ENCODE measurements at places on chromosomes 3 and 15. TPM values are rescaled to one million over a fixed set of nuclear protein-coding genes. Genes with fewer than 3 reads are reported as not detected.
A peak's percentile ranks its signal among the peaks of the same experiment; 100 is the strongest.

Gene RLBP1
- total RNA-seq, result not detected

Gene ADAMTS17
- 8.1 TPM for total RNA-seq

Gene CPN2
- total RNA-seq, result not detected

DNA sequence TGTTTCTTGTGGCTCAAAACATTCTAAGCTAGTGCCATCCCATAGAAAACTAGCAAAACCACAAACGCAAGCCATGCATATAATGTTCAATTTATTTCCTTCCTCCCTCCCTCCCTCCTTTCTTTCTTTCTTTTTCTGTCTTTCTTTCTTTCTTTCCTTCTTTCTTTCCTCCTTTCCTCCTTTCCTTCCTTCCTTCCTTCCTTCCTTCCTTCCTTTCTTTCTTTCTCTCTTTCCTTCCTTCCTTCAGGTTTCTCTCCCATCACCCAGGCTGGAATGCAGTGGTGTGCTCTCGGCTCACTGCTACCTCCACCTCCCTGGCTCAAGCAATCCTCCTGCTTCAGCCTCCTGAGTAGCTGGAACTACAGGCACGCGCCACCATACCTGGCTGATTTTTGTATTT, 492.8 kb upstream of the PROK2 start:
- DNase-seq, result no peak

- no peak for DNase-seq
Measured at GRCh38 chr3:150135287-150135721, 164.6 kb upstream of the PFN2 start.

DNA sequence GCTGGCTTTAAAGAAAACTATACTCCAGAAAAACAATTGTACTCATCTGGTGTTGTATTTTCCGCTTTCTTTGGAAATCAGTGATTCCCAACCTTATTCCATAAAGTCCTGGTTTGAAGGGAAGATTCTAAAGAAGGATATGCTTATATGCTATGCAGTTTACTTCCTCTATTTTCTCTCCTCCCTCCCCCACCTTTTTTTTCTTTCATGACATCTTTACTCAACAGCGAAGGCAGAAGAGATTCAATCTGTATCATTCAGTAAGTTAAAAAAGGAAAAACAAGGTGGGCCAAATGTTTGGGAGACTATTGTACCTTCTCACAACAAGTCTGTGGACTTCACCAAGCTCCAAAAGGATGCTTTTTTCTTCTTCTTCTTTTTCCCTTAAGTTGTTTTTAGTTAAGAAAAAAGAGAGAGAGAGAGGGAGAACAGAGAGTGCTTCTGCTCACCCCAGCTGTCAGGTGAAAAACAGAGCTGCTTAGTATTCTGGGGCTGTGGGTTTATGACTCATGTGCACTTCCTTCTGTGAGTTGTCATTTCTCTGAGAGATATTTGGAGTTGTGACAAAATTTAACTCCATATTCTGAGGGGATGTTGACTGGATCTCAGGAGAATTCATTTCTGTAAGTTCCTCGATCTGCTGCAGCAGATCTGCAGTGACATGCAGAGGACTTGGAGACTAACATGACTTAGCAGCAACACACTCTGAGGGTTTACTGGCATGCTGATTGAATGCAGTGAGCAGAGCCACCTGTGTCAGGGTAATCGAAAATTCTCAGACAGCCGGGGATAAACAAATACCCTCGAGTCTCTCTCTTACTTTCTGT, 70.7 kb downstream of the SSR3 start:
- DNase-seq, result no peak

DNA sequence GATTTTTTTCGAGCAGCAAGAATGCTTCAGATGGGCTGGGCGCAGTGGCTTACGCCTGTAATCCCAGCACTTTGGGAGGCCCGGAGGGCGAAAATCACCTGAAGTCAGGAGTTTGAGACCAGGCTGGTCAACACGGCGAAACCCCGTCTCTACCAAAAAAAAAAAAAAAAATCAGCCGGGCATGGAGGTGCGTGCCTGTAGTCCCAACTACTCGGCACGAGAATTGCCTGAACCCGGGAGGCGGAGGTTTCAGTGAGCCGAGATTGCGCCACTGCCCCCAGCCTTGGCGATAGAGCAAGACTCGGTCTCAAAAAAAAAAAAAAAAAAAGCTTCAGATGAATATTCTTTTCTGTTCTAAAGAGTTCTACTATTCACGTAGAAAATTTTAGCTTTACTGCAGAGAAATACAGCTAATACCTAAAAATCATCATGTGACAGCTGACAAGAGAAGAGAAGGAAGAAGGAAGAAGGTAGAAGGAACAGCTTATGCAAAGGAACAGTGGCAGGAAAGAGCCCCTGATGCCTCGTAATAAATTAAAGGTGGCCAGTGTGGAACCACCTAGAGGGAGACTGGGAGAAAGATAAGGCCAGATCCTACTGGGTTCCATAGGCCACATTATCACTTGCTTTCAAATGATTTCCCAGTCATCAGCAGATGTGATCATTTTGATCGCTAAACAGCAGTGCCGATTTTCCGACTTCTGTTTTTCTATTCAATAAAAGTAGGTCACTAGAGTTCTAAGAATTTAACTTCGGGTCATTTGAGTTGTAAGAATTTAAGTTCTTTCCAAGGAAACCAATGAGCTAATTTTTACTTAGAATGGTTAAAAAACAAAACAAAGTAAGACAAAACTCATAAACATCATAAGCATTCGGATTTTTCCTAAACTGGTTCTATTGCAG, 1.5 kb downstream of the CMTM6 start:
- no peak for DNase-seq

GRCh38 chr15:92224843-92225242, 168.8 kb upstream of the ST8SIA2 start:
- DNase-seq, result no peak

- no peak for DNase-seq
Measured at GRCh38 chr3:37210230-37210629, 35.8 kb upstream of the LRRFIP2 start.

- DNase-seq, result no peak
Measured at GRCh38 chr15:49620199-49620598, 419 bp downstream of the FAM227B start.

DNA sequence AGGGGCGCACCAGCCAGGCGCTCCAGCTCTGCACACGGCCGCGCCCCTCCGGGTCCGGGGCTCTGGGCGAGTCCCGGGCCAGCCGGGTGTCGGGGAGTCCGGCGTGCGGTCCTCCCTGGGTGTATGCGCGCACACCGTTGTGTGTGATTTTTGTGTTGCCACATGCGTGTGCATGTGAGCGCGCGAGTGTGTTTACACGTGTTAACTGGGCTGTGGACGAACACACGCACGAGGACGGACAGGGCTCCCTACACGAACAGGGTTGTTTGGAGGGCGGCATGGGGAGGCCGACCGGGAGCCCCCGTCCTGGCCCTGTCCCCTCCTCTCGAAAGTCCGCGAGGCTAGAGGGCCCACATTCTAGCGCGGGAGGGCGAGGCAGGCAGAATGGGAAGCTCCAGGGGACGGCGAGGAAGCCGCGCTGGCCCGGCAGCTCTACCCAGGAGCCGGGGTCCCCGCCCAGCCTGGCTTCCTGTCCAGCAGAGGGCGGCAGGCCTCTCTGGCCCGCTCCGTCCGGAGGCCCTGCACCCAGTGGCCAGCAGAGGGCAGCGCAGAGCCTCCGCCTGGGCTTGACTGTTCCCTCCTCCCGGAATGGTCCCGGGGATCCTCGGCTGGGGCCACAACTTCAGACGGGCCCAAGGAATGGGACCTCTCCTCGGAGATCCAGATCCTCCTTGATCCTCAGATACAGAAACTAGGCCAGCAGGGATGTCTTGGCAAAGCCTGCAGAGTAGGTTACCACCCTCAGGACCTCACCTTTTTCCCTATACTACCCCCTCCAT, 611 bp upstream of the LINGO1 start:
- peak; percentile 25 for DNase-seq

DNA sequence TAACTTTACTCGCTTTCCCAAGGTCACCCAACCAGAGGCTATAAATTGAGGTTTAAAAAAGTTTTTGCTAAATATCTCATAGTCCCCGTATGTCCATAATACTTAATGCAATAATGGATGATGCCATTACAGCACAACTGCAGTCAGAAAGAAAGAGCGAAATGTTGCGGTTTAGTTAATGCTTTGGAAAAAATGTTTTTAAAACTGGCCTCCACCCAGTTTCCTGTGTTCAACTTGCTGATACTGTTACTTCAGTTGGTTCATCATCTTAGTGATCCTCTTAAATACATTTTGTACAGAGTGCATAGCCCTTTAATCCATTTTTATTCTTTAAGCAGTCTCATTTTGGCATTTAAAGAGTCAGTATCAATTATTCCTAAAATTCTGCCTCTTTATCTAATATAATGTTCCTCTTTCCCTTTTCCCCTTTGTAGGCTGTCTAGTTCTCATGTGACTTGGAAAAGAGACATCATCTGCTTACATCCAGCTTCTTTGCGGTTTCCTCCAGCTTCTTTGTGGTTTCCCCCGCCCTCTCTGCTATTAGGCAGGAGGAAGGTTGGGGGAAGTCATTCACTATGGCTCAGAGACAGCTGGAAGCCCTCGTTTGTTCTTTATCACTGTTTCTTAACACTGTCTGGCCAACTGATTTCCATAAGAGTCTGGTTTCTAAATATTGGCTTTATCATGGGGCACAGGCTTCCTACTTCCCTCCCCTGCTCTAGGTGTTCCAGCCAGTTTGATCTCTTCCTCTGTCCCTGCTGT, 154.3 kb downstream of the GOLIM4 start:
- DNase-seq, result no peak
